Bronchial epithelial cell (primary cell): ENCODE measurements at places on chromosomes 1 and 21. TPM values are rescaled to one million over a fixed set of nuclear protein-coding genes. Genes with fewer than 3 reads are reported as not detected.

DNA sequence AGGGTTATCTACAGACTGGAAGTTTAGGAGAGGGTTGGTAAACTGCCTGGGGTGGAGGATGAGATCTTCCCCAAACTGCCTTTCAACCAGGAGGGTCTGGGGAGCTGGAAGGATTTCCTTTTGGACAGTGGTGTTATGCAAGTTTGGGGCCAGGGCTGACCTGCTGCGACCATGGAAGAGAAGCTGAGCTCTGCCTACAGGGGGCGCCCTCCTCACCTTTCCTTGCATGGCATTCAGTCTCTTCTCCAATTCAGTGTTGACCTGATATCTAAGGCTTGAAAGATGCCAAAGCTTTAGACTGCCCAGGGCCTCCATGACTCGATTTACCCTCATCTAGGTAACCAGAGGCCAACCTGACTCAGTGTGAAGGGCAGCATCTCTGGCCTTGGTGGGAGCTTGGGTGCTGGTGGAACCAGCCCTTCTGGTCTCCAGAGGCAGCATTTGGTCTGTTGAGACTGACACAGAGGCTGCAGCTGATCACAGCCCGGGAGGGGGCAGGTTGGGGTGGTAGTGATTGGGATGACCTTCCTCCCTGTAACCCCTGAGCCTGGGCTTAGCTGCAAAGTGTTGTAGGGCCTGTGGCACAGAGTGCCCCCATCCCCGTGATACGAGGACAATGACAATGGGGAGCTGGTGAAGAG lies 170.0 kb downstream of the GRIK3 start:
- DNase-seq, result no peak

GRCh38 chr1:167477986-167478385 lies 40.3 kb downstream of the CD247 start:
- DNase-seq, result no peak

DNA sequence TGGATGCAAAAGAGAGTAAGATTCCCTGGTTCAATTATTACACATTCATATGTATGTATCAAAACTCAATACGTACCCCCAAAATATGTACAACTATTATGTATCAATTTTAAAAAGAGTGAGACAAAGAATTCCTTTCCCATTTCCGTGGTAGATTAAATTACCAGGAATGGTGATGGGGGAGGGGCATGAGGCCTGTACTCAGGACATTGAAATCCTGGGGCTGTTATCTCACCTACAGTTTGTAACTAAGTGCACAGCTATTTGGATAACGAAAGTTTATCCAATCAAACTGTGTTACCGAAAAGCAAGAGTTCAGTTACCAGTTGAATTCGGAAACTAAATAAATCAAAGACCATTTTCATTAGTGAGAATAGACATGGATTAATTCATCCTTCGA lies 8.3 kb upstream of the ESRRG start:
- no peak for DNase-seq

DNA sequence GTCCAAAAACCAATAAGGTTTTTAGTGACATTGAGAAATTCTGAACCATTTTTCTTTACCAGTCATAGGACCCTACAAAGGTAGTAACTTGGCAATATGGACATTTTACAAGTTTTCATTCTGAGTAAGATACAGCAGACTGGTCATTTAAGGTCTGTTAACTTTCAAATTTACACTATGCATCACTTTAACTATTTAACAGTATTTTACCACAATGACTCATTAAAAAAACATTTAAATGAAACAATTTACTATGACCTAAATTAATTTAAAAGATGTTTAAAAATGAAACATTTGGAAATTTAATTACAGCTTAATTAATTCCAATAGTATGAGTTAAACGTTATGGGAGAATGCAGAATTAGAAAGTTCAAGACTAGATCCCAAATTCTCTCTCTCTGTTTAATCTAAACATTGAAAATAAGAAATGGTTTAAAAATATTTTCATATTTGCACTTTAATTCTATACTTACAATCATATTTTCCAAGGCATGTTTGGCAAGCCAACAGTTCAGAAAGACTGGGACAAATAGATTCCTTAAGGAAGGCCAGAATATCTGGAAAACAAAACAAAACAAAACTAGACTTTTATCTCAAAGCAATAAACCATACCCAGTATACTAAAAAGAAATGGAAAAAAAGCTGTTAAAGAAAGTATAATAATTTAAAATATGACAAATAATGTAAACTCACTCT lies 140.9 kb downstream of the KCNT2 start:
- DNase-seq, result peak; percentile 37

DNA sequence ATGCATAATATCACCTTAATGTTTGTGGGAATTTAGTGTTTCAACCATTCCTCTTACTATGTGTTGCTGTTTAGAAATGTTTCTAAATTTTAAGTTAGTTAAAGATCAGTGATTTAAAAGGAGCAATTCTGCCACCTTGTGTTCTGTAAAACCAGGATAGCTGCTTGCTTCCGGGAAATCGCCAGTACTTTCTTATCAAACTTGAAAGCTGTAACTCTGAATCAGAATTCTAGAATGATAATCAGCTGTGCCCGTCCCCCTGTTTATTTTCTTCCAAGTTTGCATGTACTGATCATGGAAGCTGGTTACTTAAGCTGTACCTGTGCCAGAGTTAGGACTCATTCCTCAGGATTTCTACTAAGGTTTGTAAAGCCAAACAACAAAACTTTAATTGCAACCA lies 656.4 kb downstream of the LTN1 start:
- peak; percentile 67 for DNase-seq

- DNase-seq, result no peak
Measured at GRCh38 chr1:236113324-236114032, 28.9 kb upstream of the GPR137B start.

GRCh38 chr1:196209983-196210382 lies 398.3 kb downstream of the KCNT2 start:
- DNase-seq, result no peak

DNA sequence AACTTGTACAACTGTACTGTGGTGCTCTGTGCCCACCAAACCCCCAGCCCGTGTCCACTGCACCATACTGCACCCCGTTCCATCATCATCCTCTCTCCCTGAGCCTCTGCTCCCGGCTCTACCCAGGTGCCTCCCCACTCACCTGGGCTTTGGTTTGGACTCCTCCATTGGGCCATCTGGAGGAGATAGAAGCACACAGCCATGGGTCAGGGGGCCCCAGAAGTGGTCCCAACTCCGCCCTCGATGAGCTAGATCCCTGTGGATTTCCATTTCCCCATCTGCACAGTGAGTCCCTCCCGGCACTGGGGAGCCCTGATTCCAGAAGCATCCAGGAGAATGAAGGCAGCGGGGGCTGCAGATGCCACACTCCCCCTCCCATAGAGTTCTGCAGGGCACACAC lies 10.8 kb downstream of the TNNT2 start:
- DNase-seq, result no peak

GRCh38 chr1:83766241-83766691 lies 232.7 kb downstream of the TTLL7 start:
- DNase-seq, result no peak

- no peak for DNase-seq
Measured at GRCh38 chr1:11729498-11730428, 6.2 kb upstream of the AGTRAP start.

DNA sequence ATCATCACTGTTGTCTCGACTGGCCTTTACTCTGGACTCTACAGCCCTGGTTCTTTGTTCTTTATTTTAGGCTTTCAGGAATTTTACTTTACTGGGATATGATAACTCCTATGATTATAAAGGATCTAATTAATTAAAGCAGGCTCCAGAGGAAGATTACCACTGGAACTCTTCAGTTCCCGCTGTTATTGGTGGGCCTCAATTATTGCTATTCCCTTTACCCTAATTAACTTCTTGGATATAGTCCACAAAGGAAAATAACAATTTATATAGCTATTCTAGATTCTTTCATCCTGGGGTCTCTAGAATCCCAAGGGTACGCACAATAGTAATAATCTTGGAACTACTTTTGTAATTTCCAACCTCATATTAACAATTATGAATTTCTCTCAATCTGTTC lies 8.5 kb upstream of the OVAAL start:
- DNase-seq, result no peak

DNA sequence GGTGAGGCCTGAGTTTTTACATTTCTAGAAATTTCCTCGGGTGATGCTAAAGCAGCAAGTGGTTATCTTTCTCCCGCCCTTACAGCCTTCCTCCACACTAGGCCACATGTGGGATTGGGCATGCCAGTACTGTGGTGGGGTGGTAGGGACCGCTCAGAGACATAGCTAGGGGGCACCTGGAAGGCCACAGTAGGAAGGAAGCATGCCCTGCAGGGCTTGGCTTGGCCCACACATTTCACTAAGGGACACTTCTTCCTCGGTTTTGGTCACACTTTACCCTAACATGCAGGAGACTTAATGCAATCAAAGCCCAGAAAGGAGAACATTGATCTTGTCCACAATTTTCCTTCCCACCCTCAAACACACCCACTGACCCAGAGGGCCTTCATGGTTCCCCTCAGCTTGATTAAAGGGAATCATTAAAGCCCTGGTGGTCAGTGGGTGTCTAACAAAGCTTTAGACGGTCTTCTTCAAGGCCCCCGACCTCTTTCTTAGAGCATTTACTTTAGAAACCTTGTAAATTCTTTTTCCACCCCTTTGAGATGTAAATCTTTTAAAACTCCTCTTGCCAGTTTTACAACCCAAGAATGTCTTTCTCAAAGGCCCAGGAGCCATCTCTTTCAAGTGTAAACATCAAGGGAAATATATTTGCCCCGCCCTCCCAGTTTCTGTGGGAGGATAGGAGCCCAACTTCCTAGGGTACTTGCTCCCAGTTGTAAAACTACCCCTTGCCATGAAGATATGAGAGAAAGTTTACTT lies 246.4 kb upstream of the PTBP2 start:
- DNase-seq, result no peak

DNA sequence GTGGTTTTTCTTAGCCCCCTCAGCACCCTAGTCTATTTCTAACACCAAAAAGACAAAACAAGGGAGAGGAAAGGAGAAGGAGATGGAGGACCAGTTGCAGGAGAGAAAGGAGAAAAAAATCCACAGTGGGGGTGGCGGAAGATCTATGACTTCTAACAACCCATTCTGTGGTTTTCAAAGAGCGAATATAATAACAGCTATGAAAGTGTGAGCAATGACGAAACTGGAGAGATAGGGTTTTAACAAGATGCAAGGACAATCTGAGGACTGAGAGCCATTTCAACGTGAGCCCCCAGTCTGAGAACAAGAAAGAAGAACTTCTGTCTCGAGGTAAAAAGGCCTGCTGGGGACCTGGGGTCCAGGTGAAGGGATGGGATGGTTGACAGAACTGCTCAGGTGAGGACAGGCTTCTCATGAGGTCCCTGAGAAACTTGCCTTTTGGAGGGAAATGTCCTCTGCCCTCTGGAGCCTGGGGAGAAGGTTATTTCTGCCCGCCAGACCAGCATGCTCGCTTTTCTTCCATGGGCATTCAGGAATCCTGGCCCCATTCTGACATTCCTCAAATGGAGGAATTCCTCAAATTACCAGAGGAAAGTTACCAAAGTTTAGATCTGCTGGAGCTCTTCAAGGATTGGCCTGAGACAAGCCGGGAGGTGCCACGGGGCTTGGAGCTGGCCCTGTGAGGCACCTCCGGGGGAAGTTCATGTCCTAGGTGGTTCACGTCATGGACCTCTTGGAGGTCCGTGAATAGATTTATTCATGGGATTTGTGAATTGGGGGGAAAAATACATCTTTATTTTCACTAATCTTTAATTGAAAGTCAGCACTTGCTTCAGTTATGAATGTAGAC lies at the start of gene CD160:
TSS of gene CD160 (plus strand) at position 270 of the 850 bp plus-strand sequence. CDS start 8,829 bp downstream, outside the sequence.
- no peak for DNase-seq

DNA sequence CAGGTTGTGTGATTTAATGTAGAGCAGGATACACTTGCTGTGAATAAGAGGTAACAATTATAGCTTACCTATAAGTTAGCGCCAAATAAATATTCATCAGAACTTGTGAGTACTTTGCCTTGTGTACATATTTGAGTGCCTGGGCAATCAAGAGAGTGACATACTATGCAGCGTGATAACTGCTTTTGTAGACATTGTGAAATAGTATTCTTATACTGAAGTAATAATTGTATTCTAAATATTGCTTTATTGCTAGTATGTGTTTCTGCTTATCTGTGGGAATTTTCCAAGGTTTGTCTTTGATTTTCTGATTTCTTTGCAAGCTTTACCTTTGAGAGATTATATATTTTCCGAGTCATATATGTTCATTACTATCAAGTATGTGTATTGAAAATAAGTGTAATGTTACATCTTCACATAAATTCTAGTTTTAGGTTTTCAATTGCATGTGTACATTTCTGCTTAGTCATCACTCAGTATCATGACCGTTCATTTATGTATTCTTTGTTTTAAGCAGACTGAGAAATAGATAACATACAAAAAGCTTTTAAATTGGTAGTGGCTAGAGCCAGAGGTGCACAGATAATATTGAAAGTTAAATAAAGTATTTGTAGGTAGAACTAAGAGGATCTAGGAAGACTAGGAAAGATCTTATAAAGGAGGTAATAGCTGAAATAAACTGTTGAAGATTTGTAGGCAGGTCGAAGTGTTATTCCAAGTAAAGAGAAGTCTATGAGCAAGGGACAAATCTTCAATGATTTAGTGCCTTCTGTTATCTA lies 19.5 kb downstream of the USP25 start:
- DNase-seq, result peak; percentile 32

DNA sequence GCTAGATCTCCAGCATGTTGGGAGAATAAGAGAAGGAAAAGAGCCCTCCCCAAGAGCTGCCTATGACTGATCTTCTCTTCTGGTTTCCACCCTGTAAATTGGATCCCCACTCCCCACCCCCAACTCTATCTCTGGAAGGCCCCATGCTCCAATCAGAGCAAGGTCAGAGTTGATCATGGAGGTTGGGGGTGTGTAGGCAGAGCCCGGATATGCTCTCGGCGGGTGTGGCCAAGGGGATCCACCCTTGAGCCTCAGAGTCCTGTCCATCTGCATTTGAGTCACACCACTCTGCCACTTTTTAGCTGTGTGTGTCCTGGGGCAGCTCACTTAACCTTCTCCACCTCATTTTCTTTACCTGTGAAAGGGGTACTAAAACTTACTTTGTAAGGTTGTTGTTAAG lies 79.5 kb downstream of the NAV1 start:
- DNase-seq, result no peak

- DNase-seq, result no peak
Measured at GRCh38 chr1:44284184-44284583, 70.9 kb downstream of the ERI3 start.

The NBPF1 gene
- total RNA-seq, result 30.1 and 38.7 TPM in 2 replicates

The DISC1 gene
- total RNA-seq, result 0.64 and 0.79 TPM in 2 replicates

The TINAGL1 gene
- total RNA-seq, result 55.4 and 154 TPM in 2 replicates
